Cardiac fibroblast (primary cell): ENCODE measurements at places on chromosomes 3 and 15.

DNA sequence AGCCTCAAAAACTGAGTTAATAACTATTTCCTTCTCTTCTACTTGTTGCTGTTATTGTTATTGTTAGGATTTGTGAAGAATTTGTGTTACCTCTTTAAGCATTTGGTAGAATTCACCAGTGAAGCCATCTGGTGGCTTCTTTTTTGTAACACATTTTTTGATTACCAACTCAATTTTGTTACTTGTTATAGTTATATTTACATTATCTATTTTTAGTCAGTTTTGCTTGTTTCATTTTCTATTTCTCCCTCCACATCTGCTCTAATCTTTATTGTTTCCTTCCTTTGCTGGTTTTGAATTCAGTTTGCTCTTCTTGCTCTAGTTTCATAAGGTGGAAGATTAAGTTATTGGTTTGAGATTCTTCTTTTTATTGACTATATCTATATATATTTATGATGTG is 3.7 kb upstream of the SLC9C1 start:
- no peak for DNase-seq

- peak; percentile 5 for DNase-seq
Observed at GRCh38 chr3:152910211-152910610, 75.3 kb downstream of the P2RY1 start.

DNA sequence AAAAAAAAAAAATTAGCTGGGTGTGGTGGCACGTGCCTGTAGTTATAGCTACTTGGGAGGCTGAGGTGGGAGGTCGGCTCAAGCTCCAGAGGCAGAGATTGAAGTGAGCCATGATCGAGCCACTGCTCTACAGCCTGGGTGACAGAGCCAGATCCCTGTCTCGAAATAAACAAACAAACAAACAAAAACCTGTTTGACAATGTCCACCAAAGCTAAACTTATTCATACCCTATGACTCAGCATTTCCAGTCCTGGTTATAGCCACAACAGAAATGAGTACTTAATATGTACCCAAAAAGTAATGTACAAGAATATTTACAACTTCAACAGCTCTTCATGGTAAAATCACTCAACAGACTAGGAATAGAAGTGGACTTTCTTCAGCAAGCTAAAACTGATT is 31.1 kb downstream of the SERP1 start:
- DNase-seq = no peak

- DNase-seq = no peak
Observed at GRCh38 chr3:19931180-19931692, 2.8 kb downstream of the EFHB start.

GRCh38 chr3:187875863-187876262 is 130.6 kb upstream of the BCL6 start:
- no peak for DNase-seq

GRCh38 chr15:58448331-58448730 is 16.5 kb downstream of the LIPC start:
- no peak for DNase-seq

DNA sequence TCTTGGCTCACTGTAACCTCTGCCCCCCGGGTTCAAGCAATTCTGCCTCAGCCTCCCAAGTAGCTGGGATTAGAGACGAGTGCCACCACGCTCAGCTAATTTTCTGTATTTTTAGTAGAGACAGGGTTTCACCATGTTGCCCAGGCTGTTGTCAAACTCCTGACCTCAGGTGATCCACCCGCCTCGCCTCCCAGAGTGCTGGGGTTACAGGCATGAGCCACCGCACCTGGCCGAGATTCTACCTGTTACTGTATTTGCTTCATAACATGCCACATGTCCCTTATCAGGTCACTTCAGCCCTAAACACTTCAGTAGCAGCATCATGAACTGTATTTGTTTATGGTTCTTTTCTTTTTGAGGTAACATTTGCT is 7.5 kb upstream of the LCTL start:
- DNase-seq = no peak

GRCh38 chr3:138781012-138781470 is 53.7 kb downstream of the PIK3CB start:
- DNase-seq = no peak

- no peak for DNase-seq
Observed at GRCh38 chr3:116757315-116757714, 47.7 kb downstream of the TUSC7 start.

DNA sequence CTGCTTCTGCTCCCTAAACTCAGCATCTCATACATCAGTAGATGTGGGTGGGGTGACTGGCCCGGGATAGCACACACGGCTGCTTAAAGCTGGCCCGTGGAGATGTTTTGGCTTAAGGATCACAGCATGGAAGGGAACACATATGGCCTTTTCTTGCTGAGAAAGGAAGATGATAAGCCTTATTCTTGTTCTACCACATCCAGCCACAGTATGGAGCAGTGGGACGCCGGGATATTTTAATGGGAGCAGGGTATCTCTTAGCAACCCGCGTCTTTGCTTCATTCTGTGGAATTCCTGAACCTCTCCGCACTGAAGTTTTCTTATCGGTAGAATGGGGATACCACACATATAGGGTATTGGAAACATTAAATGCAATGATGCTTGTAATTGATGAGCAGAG is 94.1 kb upstream of the PROK2 start:
- DNase-seq = no peak

DNA sequence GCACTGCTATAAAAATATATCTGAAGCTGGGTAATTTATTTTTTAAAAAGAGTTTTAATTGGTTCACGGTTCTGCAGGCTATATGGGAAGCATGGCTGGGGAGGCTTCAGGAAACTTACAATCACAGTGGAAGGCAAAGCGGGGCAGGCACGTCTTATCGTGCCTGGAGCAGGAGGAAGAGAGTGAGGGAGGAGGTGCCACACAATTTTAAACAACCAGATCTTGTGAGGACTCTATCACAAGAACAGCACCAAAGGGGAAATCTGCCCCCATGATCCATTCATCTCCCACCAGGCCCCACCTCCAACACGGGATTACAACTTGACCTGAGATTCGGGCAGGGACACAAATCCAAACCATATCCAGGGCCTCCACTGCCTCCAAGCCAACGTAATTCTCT is 75.0 kb downstream of the MCF2L2 start:
- no peak for DNase-seq

DNA sequence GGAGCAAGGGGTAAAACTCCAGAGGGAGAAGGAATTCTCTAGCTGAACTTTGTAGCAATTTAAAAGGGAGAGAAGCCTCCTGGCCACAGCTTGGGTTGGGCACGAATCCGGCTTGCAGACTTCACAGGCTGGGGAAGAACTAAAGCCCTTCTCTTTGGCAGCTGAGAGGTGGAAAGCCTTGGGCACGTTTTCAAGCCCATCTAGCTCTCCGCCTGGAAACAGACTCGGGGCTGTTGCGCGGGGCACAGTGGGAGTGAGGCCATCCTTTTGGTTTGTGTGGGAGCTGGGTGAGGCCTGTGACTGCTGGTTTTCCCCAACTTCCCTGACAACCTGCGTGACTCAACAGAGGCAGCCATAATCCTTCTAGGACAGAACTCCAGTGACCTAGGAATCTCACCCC is 295.7 kb upstream of the ROBO1 start:
- no peak for DNase-seq

DNA sequence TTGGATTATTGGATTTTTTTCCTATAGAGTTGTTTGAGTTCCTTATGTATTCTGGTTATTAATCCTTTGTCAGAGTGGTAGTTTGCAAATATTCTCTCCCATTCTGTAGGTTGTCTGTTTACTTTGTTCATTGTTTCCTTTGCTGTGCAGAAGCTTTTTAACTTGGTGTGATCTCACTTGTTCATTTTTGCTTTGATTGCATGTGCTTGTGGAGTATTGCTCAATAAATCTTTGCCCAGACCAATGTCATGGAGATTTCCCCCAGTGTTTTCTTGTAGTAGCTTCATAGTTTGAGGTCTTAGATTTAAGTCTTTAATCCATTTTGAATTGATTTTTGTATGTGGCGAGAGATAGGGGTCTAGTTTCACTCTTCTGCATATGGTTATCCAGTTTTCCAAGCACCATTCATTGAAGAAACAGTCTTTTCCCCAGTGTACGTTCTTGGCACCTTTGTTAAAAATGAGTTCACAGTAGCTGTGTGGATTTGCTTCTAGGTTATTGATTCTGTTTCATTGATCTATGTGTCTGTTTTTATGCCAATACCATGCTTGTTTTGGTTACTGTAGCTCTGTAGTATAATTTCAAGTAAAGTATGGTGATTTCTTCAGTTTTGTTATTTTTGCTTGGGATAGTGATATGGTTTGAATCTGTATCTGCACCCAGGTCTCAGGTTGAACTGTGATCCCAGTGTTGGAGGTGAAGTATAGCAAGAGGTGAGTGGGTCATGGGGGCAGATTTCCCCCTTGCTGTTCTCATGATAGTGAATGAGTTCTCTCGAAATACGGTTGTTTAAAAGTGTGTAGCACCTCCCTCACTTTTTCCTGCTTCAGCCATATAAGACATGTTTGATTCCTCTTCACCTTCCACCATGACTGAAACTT is 46.1 kb upstream of the TNFSF10 start:
- peak; percentile 17 for DNase-seq

- peak; percentile 77 for DNase-seq
Observed at GRCh38 chr3:125585595-125586223, 9.6 kb downstream of the OSBPL11 start.

DNA sequence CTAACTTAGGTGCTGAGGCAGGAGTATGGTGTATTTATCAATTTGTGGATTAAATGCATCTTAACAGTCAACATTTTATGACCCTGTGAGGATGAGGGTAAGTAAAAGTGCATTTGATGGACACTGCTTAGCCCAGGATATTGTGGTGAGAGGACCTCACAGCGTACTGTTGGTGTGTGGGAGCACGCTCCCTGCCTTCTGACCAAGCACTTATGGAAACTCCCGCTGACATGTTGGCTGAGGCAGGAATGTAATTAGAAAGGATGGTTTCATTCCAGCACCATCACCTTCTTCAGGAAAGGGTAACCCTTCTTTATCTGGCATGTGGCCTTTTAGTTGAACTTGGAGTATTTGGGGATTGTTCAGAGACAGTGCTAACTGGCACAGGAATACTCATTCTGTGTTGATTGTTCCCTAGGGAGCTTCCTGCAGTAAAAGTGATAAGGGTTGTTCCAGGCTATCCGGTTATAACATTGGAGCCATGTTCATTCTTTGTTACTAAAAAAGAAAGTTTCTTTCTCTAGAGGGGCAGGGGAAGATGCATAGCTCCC is 11.7 kb upstream of the FSTL1 start:
- DNase-seq = no peak

- no peak for DNase-seq
Observed at GRCh38 chr3:72630327-72630968, 217.8 kb downstream of the SHQ1 start.

GRCh38 chr3:192904632-192905289 is 12.9 kb downstream of the MB21D2 start:
- DNase-seq = no peak

- DNase-seq = peak; percentile 76
Observed at GRCh38 chr15:23690450-23690852, 3.3 kb upstream of the NDN start.

GRCh38 chr3:37511463-37511920 is 337.1 kb upstream of the LRRFIP2 start:
- DNase-seq = no peak

DNA sequence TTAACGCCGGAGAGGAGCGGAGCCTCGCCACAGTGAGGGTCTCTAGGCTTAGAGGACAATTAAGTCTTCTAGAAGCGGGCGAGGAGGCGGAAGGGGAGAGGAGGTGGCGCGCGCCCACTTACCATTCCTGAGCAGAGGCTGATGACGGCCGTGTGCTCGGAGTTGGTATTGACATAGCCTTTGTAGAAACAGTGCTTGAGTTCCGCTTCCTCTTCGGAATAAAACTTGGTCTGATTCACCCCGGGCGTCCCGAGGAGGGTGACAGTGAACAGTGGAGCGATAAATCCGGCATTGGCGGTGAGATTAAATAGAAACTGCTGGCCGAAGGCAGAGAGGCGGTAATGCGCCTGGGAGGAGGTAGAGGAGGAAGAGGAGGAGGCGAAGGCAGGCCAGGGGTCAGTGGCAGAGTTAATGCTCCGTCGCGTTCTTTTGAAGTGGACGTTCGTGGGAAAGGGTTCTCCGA is 1.3 kb downstream of the ADAMTS9 start:
- no peak for DNase-seq

- no peak for DNase-seq
Observed at GRCh38 chr3:18024715-18025114, 282.3 kb upstream of the TBC1D5 start.

- DNase-seq = no peak
Observed at GRCh38 chr3:42114130-42114725, 23.1 kb downstream of the TRAK1 start.

DNA sequence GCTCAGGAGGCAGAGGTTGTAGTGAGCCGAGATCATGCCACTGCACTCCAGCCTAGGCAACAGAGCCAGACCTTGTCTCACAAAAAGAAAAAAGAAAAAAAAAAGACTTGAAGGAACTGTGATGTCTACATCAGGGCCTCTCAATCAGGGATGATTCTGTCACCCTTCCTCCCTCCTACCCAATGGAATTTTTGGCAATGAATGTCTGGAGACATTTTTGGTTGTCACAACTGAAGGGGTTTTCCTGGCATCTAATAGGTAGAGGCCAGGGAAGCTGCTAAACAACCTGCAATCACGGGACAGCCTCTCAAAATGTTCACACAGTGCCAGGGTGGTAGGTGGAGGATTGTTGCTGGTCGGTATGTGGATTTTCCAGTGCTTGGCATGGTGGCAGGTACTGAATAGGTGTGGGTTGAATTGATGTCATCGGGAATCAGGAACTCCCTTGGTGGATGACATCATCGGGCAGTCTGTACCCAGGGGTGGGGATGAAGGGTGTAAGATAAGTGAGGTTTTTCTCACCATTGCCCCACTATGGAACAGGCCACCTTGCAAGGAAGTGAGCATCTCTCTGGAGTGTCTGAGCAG is 71.3 kb downstream of the MESD start:
- DNase-seq = no peak

DNA sequence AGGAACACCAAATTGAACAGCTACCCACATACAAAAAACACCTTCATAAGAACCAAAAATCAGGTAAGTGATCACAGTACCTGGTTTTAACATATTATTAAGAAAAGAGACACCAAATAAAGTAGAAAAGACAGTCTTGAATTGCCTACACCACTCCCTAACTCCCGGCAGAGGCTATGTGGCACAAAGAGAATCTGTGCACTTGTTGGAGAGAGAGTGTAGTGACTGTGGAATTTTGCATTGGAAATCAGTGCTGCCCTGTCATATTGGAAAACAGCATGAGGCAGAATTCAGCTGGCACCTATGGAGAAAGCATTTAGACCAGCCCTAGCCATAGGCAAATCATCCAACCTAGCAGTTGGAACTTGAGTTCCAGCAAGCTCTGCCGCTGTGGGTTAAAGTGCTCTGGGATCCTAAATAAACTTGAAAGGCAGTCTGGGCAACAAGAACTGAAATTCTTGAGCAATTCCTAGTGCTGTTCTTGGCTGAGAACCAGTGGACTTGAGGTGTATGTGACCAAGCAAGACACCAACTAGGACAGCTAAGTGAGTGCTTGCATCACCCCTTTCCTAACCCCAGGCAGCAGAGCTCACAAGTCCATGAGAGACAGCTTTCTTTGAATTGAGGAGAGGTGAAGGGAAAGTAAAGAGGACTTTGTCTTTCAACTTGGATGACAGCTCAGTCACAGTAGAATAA is 969.6 kb upstream of the ALCAM start:
- peak; percentile 52 for DNase-seq
